ENCODE measurements at places on chromosomes 11 and 22.
A peak's percentile ranks its signal among the peaks of the same experiment; 100 is the strongest.

DNA sequence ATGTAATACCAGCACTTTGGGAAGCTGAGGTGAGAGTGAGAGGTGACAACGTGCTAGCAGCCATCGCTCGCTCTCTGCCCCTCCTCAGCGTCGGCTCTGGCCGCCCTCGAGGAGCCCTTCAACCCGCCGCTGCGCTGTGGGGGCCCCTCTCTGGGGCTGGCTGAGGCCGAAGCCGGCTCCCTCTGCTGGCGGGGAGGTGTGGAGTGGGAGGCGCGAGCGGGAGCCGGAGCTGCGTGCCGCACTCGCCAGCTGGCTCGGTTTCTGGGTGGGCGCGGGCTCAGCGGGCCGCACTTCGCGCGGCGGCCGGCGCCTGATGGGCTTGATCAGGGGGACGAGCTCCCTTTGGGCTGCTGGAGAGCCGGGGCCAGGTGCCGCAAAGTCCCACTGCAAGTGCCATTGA lies 98.9 kb upstream of the UBASH3B start:
- DNase-seq: no peak

DNA sequence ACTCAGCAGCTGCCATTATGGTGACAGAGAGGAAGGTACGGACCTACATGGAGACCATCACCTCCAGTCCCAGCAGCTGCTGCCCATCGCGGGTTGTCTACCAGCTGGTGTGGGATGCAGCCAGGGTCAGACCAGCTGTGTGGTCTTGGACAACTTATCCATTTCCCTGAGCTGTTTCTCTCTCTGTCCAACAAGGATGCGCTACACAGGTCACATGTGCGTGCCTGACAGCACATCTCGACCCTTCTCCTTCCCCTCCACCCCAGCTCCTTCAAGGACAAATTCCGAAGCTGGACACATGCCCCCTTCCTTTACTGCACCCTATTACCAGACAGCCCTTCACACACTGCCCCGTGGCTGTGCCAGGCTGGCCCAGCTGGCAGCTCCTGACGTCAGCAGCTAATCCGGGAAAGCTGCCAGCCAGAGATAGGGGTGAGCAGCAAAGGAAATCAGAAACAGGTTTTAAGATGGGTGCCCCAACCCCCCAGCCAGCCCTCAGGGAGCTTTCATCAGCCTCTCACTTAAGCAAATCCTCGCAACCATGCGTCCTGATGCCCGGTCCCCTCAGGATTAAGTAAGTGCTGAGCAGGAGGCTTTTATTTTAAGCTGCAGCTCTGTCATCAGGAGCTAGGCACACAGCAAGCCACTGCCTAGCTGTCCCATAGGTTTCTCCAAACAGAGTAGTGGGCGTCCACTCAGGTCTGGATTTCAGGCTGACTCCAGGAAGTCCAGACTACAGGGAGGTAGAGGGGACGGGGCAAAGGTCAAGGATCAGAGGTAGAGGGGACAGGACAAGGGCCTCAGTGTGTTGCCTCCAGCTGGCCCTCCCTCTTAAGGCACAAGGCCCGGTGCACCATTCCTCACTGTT lies 20.3 kb downstream of the TEF start:
- DNase-seq: no peak

DNA sequence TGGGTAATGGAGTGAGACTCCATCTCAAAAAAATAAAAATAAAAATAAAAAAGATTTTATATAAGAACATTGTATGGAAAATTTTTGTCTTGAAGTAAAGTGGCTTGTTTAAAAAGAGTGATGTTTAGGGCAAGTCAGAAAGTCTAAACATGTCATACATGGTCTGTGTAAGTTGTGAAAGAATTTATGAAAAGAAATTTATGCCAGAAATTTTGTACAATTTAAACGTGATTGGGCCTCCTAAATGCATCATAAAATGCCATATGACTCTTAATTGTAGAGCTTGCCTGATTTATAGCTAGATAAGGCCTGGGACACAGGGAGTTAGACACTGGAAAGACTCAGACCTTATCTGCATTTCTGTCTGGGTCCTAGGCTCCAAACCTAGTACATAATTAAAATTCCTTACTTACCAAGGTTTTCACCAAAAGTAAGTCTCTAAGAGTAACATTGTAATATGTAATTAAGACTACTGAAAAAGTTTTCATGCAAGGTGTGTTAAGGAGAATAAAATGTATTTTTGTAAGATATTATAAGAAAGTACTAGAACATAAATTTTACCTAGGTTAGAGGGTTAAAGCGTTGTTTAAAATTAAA lies 110.5 kb downstream of the AASDHPPT start:
- no peak for DNase-seq

GRCh38 chr11:57601297-57601696 lies 3.8 kb downstream of the SERPING1 start:
- no peak for DNase-seq

DNA sequence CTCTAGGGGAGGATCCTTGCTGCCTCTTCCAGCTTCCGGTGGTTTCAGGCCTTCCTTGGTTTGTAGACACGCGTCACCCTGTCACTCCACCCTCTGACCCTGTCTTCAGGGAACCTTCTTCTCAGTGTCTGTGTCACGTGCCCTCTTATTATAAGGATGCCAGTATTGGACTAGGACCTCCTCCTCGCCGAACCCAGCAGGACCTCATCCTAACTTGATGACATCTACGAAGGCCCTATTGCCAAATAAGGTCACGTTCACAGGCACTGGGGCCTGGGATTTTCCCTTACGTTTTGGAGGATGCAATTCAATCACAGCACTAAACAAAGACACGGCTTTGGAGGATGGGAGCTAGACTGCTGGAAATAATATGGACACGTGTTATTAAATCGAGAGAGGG lies 408.7 kb downstream of the BRD1 start:
- no peak for DNase-seq

GRCh38 chr11:15107730-15108515 lies 6.8 kb upstream of the INSC start:
- DNase-seq: no peak

DNA sequence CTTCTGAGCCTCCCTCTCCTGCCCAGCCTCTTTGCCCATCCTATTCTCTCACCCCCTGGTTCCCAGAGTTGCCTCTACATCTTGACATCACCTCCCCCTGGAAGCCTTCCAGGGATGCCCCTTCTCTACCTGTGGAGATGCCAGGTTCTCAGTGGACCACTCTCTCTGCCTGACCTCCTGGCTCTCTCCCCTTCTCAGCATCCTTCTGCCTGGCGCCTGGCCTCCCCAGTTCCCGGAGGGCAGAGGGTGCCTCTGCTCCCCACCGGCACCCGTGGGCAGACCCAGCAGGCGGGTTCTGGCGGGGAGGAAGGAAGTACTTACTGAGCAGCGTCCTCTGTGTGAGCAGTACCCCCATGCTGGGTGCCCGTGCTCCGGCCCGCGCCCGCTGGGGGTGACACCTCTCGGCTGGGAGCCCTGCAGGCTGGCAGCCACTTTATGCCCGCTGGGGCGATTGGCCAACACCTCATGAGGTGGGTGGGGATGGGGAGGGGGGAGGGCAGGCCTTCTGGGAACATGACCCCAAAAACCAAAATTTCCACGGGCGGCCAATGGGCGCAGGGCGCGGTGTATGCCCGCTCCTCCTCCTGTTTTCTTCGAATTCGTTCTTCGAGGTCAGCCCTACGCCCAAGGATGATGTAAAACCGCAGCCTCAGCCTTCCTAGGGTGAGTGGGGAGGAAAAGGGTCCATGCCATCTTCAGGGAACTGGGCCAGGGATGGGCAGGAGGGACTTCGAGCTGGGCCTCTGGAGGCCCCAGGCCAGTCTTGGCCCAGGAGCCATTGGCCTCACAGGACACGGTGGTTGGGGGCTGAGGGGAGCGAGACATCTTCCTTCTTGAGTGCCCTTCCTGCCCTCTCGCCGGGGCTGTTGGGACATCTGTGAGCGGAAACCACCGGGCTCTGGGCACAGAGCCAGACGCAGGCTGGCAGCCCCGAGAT lies at the start of gene OSM:
TSS of gene OSM (minus strand) at position 407 of the 937 bp plus-strand sequence. CDS start at position 355, 52 bp downstream.
- peak; percentile 75 for DNase-seq

- DNase-seq: no peak
These were observed 179.0 kb upstream of the LARGE1 start for GRCh38 chr22:34099278-34099677.

DNA sequence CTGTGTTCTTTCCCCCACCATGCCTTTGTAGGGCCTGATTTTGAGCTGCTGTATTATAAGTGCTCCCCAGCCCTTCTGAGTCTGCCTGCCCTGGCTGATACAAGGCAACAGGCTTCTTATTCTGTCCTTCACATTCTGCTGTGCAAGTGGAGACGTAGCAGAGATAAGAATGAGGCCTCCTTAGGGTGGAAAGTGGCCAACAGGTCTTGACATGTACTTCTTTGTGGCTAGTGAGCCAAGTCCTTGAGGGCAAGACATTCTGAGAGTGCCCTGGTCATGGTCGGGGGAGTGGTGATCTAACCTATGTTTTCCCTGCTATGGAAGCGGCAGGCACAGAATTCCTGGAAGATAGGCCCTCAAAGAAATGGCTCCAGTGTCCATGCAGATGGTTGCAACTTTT lies 235.7 kb upstream of the CADM1 start:
- no peak for DNase-seq

DNA sequence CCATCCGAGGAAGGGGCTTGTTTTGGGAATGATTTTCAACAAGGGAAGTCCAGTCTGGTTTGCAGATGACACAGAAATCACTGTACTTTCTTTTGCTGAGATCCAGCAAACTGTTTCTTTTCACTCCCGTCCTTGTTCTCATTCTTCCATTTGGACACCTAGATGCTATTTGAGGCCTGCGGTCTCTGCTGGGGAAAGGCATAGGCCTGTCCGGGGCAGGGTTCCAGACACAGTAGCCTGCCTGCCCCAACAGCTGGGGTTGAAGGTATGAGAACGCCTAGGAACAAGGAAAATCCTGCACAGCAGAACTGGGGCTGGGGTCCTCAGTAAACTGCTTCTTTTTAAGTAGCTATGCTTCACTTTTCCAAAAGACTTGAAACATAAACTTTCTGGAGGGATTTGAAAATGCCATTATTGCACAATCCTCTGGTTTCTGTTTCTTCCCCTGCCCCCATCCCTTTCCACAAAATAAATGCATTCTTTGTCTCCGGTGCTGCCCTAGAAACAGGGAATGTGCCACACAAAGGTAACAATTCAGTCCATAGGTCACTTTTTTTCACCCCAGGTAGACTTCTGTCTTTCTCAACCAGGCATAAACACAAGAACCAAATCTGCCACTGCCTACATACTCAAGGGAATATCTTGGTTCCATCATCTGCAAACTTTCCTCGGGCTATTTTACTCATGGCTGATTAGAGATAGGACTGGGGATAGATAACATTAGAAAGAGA lies 174.8 kb upstream of the MTMR2 start:
- DNase-seq: no peak

DNA sequence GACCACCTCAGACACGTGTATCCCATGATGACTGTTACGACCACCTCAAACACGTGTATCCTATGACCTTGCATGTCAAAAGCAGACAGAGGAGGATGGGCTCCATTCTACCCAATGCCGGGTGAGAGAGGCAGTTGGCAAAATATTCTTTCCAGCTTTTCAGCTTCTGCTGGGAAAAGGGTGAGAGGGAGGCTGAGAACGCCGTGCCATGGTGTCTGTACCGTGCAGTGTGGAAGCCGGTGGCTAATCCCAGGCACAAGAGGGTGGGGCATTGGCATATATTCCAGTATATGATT lies 1478.4 kb downstream of the TBC1D22A start:
- no peak for DNase-seq

- no peak for DNase-seq
These were observed 5.1 kb downstream of the TBX1 start for GRCh38 chr22:19765477-19766239.

DNA sequence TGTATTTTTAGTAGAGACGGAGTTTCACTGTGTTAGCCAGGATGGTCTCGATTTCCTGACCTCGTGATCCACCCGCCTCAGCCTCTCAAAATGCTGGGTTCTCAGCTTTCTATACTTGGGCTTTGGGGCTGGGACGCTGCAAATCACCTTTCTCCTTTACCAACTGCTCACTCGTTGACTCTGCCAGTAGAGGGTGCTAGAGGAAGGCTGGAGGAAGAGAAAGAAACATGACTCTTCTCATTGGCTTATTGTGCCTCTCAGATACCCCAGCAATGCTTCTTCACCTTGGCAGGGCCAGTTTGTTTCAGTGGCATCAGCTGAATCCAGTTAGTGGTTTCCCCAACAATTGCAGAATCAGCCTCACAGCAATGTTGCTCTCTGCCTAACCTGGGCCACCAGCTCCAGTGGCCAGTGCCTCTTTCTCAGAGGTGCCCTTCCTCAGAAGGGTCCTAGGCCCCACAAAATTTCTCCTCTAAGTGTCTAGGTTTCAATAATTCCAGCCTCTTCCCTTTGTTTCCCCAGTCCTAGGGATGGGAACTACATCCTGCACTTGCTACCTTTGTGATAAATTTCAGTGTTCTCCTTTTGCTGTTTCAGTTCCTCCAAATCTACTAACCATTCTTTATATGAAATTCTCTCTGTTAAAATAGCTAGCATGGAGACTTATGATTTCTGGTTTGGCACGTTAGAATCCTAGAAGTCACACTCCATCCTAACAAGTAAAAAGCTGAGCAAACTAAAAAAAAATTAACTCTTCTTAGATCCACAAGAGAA lies 71.5 kb upstream of the VSTM5 start:
- no peak for DNase-seq

- DNase-seq: no peak
These were observed 48.3 kb upstream of the LRRC55 start for GRCh38 chr11:57133366-57134038.

DNA sequence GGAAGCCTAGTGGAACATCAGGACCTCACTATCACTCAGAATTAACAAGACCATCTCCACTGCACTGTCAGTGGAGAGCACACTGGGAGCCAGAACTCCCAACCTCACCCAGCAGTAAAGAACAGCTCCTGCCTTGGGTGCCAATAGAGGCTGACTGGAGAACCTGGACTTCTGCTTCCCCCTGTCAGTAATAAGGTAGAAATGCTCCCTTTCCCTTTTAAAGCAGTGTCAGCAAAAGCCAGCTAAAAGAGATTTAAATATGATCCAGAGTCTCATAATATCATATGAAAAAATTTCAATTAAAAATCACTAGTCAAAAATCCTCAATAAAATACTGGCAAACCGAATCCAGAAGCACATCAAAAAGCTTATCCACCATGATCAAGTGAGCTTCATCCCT lies 82.8 kb downstream of the SPATA19 start:
- no peak for DNase-seq

- DNase-seq: no peak
These were observed 113.6 kb upstream of the MTNR1B start for GRCh38 chr11:92855607-92856405.

- no peak for DNase-seq
These were observed 833 bp downstream of the NHERF4 start for GRCh38 chr11:119185981-119186634.

- DNase-seq: no peak
These were observed 43.1 kb downstream of the CHST1 start for GRCh38 chr11:45622283-45622682.

DNA sequence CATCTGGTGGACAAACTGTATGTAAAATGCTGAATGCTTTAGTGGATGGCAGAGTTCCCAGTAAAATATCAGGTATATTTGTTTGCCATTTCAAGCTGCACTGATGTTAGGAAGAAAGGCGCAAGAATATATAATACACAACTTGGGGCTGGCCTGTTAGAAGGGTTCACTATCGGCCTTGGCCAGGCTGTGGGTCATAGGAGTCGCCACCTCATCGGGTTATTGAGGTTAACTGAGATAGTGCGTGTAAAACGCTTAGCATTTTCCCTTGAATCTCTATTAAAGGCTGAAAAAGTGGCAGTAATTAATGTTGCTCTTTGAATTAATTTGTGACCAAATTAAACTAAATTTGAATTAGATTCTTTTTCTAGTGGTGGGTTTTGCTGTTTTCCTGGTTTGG lies 5.1 kb downstream of the FAM118A start:
- DNase-seq: no peak

- no peak for DNase-seq
These were observed 18.1 kb downstream of the BTG4 start for GRCh38 chr11:111494040-111494439.
